ENCODE measurements at places on chromosomes 2 and 18.

- DNase-seq: no peak
Observed at GRCh38 chr2:102114290-102114721, 28.2 kb upstream of the IL1R1 start.

DNA sequence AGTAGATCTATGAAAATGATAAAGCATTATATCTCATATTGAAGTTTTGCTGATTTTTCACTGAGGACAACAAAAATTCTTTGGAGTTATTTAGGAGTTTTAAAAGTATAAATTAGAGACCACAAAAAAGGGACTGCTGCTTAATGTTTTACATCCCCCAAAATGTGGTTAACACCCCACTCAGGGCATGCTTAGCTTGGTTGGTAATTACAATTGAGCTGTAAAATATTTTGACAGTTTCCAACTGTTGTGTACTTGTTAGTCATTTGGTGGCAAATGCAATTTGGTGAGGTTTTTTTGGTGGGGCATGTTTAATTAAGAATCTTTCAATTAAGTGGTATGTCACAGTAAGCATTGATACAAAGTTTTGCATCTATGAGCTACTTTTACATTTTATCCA, 137.3 kb upstream of the OTX1 start:
- no peak for DNase-seq

GRCh38 chr2:240529344-240529999, 28.3 kb downstream of the ANKMY1 start:
- no peak for DNase-seq

DNA sequence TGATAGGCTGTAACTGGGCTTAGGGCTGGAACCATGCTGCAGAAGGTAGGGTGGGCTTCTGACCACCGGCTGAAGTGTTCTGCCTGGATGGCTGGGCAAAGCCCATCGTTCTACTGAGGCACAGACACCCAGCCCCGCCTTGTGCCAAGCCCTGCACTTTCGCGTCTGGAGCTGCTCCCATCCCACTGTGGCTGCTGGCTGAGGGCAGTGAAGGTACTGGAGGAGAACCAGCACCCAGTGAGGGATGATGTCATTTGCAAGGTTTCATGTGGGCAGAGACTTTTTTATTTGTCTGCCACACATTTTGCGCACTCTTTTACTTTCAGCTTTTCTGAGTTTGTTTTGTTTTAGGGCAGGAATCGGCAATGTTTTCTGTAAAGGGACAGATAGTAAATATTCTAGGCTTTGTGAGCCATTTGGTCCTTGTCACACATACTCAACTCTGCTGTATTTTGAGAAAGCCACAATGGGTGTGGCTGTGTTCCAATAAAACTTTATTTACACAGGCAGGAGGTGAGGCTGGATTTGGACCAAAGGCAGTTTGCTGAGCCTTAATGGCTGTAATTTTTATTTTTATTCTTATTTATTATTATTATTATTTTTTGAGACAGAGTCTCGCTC, 85.6 kb downstream of the ASB1 start:
- no peak for DNase-seq

DNA sequence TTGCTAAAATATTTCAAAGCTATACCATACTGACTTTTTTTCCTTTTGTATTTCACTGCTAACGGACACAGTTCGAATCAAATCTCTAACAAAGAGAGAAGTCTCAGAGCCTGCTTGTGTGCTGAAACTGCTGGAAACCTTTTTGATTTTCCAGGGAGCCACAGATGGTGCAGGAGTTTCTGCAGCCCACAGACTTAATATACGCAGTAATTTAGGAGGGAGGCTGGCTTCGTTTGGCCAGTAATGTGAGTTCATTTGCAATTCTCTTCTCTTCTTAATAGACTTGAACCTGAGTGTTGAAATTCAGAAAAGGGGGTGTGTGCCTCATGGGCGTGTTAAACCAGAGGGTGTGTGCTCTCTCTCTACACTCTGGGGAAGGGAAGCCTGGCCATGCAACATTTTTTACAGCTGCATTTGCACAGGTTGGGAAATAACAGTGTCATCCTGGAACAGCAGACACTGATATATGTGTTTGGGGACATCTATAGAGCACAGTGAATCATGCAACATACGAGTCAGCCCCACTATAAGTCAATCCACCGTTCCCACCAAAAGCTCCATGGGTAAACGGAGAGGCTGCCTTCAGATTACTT, 333.0 kb downstream of the CLIP4 start:
- DNase-seq: no peak

DNA sequence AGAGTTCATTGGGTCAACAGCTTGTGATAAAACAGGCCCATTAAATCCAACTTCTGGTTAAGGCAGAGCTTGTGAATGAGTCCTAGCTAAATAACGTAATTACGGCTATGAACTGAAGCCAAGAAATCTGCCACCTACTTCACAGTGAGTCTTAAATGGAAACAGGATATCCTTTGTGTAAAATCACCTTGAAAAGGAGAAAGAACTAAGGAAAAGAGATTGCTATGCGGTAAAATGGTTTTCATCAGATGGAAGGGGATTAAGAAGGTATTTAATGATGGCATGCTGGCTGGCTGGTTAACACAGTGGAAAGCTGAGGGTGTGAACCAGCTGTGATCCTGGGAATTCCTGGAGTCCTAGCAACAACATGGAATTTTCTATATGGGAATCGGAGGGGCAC, 156.6 kb downstream of the DOK6 start:
- DNase-seq: no peak

- no peak for DNase-seq
Observed at GRCh38 chr2:23548143-23548769, 163.3 kb downstream of the KLHL29 start.

DNA sequence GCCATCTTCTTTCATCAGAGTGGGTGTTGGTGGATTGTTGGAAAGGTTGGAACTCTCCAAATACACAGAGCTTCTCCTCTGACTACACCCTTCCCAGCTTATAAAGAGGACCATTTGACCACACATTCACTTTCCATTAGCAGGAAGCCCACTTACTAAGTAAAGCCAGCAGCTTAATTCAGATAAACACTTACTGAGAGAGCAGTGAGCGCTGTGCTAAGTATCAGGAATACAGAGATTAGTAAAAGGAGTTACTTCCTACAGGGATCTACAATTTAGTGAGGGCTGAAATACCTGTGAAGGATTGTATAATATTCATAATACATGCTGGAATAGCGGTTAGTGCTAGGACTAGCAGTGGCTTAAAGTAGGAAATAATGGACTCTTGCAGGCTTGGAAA, 343.0 kb downstream of the NYAP2 start:
- no peak for DNase-seq

DNA sequence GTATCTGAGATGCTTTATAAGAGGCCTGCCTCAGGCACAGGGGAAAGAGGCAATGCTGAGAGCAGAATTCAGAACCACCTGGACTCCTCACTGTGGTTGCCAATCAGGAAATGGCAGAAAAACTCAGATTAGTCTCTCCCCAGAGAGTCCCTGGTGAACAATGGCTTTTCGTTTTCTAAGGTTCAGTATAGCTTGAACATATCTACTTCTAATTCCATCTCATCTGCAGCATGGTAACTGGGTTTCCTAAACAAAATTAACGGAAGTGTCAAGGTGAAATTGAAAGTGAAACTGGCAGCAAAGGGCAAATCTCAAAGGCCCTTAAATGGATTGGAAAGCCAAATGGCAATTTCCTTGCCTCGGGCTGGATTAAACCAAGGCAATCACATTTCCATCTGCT, 480.2 kb upstream of the ACVR2A start:
- DNase-seq: no peak

DNA sequence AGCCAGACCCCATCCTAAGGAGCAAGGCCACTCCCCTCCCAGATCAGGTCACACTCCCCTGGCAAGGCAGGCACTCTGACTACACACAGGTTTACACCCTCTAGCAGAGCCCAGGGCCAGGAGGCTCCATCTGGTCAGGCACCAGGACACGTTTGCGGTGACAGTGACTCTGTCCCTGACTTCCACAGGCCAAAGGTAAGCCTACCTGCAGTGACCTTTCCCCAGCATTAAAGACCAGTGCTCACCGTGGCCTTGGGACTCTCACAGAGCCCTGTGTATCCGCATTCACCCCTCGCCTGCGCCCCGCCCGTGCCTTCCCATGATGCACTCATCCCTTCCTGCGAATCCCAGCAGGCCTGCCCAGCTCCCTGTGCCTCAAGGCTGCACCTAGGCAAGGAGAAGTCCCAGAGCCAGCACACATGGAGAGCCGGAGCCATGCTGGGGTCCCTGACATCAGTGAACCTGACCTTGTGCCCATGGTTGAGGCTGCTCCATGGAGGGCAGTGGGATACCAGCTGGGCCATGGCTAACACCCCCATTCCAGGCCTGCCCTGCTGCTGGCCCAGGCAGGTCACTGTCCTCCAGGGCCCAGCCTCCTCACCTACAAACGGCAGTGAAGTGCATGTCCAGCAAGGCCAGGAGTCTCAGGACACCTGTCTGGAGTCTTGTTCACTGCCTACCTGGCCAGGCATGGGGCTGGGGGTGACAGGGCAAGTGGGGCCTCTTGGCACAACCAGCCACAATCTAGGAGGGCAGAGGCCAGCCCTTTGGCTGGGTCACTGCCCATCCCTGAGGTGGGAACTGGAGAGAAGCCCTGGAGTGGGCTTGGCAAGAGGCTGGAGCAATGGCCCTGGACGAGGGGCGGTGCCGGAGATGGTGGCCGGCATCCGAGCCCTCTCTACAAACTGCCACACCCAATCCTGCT, 3.0 kb downstream of the NEURL3 start:
- no peak for DNase-seq

DNA sequence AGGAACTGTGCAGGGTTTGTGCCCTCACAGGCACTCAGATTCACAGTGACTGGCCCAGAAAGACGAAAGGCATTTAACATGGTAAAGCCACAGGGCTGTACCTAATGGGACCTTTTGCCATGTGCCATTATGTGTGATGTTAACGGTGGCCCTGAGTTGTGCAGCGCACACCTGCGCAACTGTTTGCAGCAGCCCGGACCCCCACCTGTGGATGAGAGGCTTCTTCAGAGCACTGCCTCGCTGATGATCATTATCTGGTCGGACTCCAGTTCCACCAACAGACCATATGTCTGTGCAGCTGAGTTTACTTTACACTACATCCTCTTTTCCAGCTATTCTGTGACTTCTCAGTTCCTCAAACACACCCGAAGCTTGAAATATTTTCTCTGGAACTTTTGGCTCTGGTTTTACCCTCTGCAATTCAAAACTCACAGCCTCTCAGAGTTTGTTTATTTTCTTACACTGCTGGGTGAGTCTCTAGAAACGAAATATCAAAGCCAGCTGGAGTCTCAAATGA, 35.6 kb upstream of the UBE2F start:
- DNase-seq: no peak

GRCh38 chr2:201574766-201575165, 68.5 kb downstream of the TMEM237 start:
- DNase-seq: no peak

DNA sequence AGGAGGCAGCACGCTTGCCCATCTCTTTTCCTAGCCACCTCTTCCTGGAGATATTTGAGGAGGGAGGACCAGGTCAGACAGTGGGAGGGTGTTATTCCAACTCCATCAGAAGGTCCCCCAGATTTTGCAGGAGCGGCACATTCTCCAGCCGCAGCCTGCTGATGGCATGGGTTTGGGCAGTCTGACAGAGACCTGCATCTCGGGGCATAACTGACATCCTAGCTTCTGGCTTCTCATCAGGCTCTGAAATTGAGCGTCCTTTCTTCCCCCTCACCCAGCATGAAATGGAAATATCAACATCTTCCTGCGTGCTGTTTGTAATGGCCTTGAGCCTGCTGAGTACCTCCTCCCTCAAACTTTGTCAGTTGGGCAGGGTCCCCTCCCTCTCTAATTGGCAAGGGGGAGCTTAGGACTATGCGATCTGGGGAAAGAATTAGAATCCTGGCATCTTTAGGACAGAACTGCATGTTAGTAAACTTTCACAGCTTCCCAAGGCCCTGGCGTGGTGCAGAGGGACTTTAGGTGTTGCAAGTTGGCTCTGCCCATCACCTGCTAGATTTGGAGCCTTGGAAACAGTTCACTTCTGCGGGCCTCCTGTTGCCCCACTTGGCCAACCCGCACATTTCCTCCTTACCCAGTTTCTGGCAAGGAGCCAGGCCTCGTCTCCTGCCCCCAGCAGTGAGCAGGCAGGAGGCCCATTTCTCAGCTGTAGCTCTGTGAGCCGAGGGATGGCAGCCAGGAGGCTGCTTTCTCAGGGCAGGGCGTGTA, 2.2 kb downstream of the ITM2C start:
- no peak for DNase-seq

DNA sequence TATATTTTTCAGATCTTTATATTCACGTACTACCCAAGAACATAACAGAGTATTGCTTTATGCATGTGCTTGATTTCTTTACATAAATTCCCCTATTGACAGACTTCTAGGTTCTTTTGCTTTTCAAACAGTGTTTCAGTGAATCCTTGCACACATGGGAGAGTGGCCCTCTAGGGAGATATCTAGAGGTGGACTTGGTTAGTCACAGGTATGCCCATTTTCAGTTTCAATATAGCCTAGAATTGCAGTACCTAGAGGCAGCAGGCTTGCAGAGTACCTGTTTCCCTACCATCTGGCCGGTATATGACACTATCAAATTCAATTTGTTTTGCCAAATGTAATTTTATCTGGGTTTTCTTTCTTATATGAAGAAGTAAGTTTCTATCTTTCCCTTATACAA, 36.8 kb downstream of the EML6 start:
- DNase-seq: no peak

DNA sequence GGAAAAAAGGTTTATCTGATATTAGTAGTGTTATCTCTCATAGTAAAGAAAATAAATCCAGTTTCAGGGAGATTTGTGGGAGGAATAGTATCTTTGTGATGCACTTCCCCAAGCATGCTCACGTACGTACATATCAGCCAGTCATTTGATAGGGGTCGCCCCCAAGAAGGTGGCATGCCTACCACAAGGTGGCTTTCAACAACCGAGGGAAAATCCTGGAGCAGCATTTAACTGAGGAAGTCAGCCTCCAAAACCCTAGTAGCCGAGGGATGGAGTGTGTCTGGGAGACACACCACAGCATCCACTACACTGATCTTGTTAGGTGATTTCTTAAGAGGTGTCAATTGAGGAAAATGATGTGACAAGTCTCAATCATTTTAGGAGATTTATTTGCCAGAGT, 623.9 kb downstream of the NYAP2 start:
- DNase-seq: peak; percentile 20

DNA sequence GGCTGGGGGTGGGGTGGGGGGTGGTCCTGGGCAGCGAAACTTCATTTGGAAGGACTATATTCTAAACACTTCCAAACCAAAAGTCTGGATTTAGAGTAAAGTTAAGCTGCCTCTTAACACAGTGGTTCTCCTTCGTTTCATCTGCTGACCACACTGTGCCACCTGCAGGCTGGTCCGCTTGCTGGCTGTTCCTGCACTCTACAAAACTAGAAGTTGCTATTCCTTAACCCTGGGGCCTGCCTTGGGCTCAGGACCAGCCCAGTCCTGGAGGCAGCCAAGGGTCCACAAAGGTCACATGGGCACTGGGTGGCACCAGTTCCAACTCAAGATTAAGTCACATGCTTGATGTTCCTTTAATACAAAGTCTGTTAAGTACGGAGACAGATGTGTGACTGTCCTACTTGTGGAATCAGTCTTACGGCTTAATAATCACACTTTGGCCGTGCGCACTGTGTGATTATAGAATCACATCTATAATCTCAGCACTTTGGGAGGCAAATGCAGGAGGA, 195.4 kb downstream of the FAM210A start:
- no peak for DNase-seq
